Activated CD4-positive, alpha-beta T cell treated with anti-CD3 and anti-CD28 coated beads, Interleukin-2, amount 50 U/mL, for 4 hours (primary cell): ENCODE measurements at places on chromosomes 12 and 14.

DNA sequence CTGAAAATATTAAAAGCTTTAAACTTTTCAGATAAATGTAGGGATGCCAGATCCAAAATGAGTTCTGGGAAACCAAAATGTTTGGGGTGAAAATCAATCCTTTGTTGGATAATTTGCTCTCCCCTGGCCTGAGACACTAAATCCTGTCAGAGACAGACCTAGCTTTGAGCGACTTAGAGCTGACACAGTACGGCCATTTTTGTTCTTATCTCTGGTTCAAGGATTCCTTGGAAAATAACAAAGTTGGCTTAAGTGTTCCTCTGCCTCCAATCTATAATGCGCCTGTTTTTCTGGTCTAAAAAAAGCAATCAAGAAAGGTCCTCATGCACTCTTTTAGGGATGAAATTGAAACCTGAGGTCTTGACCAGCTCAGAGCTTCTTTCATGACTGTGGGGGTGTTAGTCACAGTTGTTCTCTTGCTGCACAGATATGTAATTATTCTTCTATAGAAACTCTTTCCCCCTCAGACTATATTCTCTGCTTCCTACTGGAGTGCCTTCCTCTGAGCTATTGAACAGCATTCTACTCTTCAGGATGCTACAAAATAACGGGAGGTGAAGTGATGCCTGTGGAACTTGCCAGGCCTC lies 52.3 kb upstream of the EGLN3 start:
- DNase-seq, result no peak

GRCh38 chr14:67577181-67577808 lies 22.8 kb downstream of the PIGH start:
- DNase-seq, result no peak

GRCh38 chr12:117820216-117820907 lies 148.4 kb downstream of the KSR2 start:
- no peak for DNase-seq

- no peak for DNase-seq
Observed at GRCh38 chr12:43028826-43029225, 439.3 kb upstream of the PRICKLE1 start.

DNA sequence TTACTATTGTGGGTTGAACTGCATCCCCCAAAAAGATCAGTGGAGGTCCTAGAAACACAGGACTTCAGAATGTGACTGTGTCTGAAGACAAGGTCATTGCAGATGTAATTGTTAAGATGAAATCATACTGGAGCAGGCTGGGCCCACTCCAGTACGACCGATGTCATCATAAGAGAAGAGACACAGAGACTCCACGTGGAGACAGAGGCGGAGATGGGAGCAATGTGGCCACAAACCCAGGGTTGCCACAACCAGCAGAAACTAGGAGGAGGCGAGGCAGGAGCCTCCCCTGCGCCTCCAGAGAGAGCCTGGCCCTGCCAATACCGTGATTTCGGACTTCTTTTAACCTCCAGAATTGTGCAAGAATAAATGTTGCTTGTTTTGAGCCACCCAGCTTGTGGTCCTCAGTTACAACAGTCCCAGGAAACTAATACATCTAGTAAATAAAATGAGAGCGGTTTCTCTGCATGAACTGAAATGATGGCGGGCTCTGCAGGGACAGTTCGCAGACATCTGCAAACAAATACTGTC lies 25.7 kb upstream of the FZD10 start:
- DNase-seq, result no peak

DNA sequence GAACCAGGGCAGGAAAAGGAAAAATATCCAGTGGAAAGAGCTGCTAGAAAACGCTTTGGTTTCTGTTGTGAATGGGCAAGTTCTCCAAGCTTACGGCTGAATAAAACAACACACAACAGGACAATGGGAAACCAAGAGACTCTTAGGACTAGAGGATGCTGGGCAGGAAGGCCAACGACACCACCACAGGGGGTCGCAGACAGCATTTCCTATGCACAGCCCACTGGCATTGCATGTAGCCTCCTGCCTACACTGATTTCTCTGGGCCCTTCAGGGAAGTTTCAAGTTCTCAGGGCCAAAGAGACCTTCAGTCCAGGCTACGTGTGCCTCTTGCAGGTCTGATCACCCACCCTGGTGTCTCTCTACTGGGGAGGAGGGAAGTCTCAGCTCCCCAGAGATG lies 108.0 kb downstream of the RIMBP2 start:
- DNase-seq, result no peak

DNA sequence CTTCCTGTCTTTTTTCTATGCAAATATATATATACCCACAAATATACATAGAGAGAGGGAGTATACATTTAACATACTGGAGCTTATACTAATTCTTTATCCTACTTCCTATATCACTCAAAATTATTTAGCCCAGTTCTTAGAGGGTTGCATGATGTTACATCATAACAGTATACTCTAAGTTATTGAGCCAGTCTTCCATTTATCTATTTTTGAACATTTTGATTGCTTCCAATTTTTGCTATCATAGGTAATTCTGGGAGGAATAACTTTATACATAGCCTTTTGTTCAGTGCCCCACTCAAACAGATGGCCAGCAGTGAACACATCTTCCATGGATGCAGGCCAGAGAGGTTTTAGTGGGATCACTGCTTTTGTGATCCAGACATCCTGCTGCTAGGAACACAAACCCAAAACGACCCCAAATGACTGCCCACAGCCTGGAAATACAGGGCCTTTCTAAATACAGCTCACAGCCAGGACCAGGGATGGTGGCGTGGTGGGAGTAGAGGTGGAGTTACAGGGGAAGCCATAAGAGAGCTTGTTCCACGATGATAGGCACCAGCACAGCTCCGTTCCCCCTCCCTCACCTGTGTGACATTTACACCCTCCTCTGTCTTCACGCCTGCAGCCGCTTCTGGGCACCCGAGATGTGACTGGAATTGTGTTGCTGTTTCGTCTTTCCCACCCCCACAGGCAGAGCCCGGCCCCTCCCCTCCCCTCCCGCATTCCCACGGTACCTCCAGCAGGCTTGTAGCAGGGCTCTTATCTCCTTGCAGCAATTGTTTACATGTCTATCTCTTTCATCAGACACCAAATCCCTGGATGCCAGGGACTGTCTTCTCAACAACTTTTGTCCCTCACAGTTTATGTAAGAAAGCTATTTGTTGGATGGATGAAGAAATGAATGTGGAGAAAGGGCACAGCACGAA lies 30.7 kb upstream of the HDAC7 start:
- no peak for DNase-seq

GRCh38 chr12:113471619-113472171 lies at the start of gene LHX5:
Gene LHX5, minus strand, starts transcription at chr12:113471871. Its CDS starts 373 bp downstream, at chr12:113471498.
- no peak for DNase-seq

DNA sequence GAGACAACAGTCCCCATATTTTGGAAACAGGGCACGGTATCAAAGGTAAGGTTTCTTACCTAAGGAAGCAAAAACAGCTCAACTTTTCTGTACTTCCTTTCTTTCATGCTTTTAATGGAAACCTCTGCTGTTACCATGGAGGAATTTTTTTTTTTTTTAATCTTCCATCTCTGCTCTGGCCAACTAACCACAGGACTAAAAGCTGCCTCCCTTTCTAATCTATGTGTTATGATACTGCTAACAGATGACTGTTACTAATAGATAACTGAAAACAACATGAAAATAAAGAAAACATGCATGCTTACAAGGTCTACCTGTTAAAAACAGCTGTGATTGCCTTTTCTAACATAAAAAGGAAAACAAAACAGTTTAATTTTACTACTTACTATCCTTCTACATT lies 168.4 kb downstream of the SOX5 start:
- DNase-seq, result no peak

GRCh38 chr12:65728848-65729793 lies 95.2 kb upstream of the HMGA2 start:
- no peak for DNase-seq

GRCh38 chr14:72644758-72645489 lies 249.0 kb downstream of the DPF3 start:
- DNase-seq, result no peak

GRCh38 chr14:45249856-45250575 lies 3.0 kb downstream of the MIS18BP1 start:
- DNase-seq, result no peak

DNA sequence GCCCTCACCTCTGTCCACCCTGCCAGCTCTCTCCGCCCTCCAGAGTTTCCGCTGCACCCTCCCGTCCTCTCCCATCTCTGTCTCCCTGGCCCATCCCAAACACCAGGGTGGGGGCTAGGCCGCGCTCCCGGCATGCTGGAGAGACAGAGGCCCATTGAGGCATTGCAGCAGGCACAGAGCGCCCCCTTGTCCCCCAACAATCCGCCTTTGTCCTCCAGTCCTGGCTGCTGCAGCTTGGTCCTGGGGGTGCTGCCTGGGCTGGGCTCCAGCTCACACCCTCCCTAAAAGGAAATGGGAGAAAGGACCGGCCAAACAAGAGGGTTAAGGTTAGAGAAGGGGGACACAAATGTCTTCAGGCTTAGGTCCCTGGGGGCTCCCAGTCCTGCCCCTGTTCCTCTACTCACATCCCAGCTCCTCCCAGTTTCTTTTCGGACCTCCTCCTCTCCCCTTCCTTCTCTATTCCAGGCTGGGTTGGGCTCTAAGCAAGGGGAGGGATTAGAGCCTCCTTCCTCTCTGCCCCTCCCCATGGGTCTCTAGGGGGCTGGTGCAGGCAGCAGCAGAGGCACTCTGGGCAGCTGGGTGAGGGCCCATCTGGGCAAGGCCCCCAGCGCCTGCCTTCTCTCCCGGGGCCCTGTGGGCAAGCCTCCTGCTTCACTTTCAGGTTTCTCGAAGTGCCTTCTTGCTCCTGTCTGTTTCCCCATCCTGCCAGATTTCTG lies at the start of gene CMTM5:
Gene CMTM5, plus strand, starts transcription at position 565 of the 716 bp plus-strand sequence. CDS start 206 bp downstream, outside the sequence.
- no peak for DNase-seq

DNA sequence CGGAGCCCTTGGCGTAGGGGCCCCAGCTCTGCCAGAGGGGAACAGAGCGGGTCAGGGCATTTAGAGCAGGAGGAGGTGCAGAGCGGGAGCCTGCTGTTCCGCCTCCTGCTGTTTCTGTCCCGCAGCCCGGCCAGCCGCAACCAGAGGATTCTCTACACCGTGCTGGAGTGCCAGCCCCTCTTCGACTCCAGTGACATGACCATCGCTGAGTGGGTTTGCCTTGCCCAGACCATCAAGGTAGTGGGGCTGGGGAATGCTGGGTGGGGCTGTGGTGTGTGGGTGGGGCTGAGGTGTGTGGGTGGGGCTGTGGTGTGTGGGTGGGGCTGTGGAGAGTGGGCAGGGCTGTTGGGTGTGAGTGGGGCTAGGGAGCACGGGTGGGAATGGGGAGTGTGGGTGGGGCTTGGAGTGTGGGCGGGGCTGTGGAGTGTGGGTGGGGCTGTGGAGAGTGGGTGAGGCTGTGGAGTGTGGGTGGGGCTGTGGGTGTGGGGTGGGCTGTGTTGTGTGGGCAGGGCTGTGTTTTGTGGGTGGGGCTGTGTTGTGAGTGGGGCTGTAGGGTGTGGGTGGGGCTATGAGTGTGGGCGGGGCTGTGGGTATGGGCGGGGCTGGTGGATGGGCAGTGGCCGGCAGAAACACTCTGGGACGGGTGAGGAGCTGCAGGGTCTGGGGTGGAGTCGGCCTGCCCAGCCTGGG lies 8.0 kb downstream of the ASPG start:
- DNase-seq, result no peak

DNA sequence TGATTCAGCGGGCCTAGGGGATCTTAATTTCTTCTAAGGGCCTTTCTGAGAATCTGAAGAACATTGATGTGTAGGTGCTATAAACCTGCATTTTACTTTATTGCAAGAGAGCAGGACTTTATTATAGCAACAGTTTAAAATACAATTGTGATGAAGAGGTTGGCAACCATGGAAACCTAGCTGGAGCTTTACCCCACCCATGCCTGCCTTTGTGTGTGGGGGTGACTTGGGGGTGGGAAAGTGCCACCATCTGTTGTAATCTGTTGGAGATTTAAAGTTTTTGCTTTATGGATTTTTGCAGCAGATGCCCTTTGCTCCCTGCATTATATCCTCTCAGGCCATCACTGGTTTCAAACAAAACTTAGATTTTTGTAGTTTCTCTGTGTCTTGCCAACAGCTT lies 64.6 kb downstream of the ATG14 start:
- no peak for DNase-seq

GRCh38 chr12:92543359-92543758 lies 159.4 kb upstream of the PLEKHG7 start:
- DNase-seq, result no peak

DNA sequence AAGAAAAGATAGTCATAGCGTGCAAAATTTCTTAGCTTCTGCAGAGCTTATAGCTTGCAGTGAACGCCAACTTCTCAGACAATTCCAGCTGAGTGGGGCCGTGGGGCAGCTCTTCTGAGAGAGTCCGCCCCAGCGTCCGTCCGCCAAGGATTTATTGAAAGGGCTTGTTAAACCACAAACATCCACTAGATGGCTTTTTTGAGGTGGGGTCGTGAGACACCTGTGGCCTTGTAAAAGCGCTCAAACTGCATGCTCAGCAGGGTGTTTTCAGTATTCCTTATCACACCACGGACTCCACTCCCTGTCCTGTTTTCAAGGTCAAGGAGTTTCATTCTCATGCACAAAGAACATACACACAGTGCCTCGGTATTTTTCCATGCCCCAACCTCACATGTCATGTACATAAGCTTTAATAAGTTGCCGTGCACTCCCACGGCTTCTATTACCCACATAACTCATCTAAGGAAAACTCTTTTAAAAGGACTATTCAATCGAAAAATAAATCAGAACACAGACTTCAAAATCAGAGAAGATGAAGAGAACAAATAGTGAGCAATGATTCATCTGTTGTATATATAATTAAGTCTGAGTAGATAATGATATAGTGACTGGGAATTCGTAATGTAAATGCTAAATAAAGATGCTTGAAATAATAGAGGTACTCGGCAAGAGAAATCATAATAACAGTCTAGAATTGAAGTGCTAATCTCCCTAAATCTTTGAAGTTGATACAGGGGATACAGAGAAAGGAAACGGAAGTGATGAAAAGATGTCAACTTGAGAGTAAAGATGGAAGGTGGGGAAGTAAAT lies 46.7 kb downstream of the WBP11 start:
- no peak for DNase-seq

- no peak for DNase-seq
Observed at GRCh38 chr14:55051165-55051422, 353 bp upstream of the MAPK1IP1L start.

DNA sequence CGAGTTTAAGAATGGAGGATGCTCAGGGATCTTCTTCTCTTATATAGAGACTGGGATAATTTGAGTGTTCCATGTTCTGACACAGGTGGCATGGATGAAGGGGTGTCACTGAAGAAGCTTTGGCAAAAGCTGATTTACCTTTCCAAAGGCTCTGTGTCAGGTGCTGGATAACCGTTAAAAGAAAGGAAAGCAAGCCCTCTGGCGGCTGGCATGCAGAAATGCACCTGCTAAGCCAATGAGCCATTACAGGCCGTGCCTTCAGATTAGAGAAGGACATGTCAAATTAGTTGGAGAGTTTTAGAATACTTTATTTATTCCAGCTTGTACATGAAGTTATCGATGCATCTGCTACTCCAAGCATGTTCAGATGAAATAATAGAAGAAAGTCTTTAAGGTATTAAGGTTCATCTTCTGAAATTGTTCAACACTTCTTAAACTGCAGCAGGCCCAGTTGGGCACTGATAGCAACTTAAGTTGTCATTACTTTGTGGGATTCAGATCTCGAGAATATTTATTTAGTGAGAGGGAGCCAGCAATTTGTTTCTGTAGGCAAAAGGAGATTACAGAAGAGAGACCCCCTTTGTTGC lies 678.2 kb downstream of the NRXN3 start:
- DNase-seq, result no peak
